BJ (cell line): ENCODE measurements at places on chromosomes 5 and 9. TPM values are rescaled to one million over a fixed set of nuclear protein-coding genes. Genes with fewer than 3 reads are reported as not detected.

DNA sequence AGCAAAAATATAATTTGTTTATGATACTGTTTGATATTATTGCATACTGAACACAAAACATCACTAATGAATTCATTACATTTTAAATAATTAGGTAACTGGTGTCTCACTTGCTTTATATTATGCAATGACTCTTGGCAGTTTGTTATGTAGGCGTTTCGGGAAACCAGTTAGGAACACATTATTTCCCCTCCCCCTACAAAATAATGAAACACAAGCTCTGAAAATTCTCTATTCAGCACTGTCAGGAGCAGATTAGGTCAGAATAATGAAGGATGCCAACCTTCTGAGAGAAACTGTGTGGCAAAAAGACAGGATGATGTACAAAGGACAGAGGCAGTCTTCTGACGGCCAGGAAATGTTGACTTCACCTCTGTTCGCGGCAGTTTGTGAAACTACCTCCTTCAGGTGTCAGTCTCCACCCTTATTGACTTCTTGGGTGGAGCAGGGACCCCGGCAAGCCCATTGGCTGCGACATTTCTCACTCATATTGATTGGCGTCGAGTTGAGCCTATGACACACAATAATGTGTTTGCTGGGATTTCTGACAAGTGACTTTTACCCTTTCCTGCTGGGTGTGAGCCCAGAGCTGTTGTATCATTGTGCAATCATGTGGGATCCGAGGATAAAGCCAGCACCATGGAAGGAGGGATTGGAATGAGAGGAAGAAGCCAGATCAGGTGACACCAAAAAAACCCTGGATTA lies 33.9 kb downstream of the SH3PXD2B start:
- DNase-seq, result peak; percentile 70

DNA sequence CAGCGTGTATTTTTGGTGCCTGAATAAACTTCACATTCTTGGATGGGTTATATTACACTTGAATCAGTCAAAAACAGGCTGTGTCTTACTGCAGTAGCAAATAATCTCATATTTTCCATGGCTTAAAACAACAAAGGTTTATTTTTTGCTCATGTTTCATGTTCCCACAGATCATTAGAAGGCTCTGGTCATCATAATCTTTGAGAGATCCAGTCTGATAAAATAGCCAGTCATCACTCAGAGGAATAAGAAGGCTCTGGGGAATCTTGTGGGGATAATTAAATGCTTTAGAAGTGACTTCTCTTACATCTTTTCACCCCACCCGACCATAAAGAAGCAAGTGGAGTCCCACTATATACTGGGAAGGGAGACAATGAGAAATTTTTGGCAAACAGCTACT lies 417.7 kb downstream of the PSAT1 start:
- DNase-seq, result peak; percentile 54

DNA sequence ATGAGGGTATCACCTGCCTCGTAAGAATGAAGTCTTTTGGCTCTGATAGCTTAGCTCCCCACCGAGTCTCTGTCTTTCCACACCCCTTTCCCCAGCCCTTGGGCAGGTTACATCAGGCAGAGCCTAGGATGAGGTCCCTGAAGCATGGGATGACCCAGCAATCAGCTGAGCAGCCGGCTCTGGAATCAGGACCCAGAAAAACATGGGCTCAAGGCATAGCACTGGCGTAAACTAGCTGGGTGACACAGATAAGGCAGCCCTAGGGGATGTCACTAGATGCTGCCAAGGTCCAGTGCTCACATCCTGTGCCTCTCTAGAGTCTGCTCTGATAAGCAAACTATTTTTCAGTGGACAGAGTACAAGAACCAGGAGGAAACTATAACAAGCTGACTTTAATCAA lies 26.6 kb downstream of the IDNK start:
- no peak for DNase-seq

DNA sequence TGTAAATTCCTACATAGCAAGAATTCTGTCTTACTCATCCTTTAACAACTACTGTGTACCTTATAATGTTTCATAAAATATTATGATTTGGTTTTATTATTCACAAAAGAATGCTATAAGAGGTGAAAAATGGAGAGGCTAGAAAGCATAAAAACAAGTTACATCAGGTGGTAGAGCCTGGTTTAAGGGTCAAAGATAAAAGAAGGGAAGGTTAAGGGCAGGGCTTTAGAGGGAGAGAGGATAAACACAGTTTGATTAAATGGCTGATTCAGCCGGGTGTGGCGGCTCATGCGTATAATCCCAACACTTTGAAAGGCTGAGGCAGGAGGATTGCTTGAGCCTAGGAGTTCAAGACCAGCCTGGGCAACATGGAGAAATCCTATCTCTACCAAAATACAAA lies 40.4 kb upstream of the HSPB3 start:
- DNase-seq, result no peak

- no peak for DNase-seq
Observed at GRCh38 chr5:113056988-113057387, 80.4 kb downstream of the DCP2 start.

- DNase-seq, result no peak
Observed at GRCh38 chr5:154236011-154236410, 45.5 kb downstream of the GALNT10 start.

The SLC4A9 gene
- not detected in 2 replicates for polyA plus RNA-seq

The ALDH7A1 gene
- polyA plus RNA-seq, result 81.2 and 99.9 TPM in 2 replicates

The TMEM252 gene
- polyA plus RNA-seq, result not detected in 2 replicates
